Amniotic epithelial cell (primary cell): ENCODE measurements at places on chromosomes 5 and 9.

- peak; percentile 81 for DNase-seq
These were observed 57.6 kb downstream of the TMOD1 start for GRCh38 chr9:97559111-97559514.

GRCh38 chr9:124443625-124444024 is 6.6 kb upstream of the ADGRD2 start:
- DNase-seq, result no peak

DNA sequence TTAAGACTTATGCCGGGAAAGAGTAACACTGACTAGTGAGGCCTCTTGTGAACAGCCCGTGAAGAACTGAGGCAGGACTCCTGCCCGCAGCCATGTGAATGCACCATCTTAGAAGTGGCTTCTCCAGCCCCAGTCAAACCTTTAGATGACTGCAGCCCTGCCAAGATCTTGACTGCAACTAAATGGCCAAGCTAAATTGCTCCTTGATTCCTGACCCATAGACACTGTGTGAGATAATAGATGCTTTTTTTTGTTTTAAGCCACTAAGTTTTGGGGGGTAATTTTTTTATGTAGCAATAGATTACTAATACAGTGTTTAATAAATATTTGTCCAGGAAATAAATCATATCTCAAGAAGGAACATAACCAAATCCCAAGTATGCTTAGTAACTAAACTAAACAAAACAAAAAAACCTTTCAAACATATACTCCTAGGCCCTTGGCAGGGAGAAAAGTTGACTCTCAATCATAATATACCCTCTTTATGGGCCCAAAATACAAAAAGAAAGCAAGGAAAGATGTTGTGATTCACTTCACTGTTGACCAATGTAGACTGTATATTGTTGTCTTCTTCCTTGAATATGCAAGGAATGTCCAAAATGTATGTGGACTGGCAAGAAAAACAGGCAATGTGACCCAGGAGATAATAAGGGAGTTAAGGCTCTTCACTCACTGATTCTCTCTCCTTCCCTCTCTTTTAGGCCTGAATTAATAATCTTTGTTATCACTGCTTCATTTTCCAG is 79.7 kb upstream of the ZNF366 start:
- DNase-seq, result peak; percentile 63

DNA sequence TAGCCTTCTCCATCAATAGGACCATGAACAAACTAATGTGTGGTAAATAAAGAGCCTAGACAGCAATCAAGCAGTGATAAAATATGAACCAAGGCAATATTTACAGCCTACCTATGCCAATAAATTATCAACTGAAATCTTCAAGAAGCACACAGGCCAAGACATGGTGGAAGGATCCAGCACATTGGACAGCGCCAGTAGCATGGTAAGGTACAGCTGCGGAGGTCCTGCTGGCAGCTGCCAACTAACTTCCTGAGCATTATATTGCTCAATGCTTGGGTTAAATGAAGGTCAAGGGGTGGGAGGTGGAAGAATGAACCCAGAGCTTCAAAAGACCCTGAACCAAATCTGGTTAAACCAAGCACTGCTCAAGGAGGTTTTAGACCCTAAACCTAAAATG is 16.5 kb upstream of the SPDL1 start:
- DNase-seq, result peak; percentile 60

GRCh38 chr9:8899511-8899910 is 1099.9 kb upstream of the DMAC1 start:
- no peak for DNase-seq

- no peak for DNase-seq
These were observed 130.0 kb downstream of the MVB12B start for GRCh38 chr9:126456441-126457174.

GRCh38 chr9:87181670-87182069 is 234.4 kb upstream of the GAS1 start:
- no peak for DNase-seq

DNA sequence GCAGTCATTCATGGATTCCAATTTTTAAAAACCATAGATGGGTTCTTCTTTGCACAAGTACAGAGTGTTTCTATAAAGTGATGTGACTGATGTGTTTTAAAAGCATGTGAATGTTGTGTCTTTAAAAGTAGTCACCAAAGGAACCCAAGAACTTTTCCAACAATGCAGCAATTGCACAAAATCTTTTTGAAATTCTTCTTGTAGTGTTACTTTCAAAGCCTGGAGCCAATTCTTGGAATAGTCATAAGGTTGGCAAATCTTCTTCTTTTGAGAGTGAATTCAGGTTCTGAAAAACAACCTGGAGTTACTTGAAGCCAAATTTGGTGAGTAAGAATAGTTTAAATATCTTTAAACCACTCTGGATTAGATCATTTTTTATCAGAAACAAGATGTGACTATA is 10.5 kb downstream of the GRAMD2B start:
- DNase-seq, result peak; percentile 62

GRCh38 chr9:129242191-129242941 is 64.3 kb upstream of the IER5L start:
- no peak for DNase-seq

- DNase-seq, result no peak
These were observed 163.8 kb upstream of the SLC28A3 start for GRCh38 chr9:84504360-84504759.

- no peak for DNase-seq
These were observed 29.7 kb upstream of the CER1 start for GRCh38 chr9:14752271-14752670.

DNA sequence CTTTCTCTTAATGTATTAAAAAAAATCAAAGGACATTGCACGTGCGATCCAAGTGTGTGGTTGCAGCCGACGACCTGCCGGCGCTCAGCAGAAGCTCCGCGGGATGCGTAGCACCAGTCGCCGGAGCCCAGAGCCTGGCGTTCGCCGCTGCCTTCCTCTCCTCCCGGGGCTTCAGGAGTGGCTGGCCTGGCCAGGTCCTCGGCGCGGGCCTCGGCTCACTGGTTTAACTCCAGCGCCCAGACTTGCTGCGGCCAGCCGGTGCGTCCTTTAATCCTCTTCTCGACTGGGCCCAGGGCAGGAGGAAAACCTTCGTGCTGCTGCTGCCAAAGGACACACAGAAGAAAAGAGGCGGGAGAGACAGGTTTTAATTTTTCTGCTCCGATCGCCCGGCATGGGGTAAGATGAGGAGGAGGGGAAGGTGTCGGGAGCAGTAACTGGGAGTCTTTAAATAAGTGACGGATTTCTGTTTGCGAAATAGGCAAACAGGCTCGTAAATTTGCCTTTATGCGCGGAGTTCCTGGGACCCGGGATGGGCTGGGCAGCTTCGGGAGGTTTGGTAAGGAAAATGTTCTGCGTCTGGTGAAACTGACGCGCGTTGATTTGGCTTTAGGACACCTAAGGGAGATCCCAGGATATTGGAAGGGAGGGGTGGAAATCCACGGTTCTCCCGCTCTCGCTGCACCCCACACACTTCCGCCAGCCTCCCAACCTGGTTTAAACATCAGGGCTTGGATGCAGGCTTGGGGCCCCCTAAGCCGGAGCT is 2.3 kb downstream of the HAND1 start:
- DNase-seq, result no peak

GRCh38 chr5:109907731-109908130 is 218.0 kb downstream of the MAN2A1 start:
- DNase-seq, result peak; percentile 98

GRCh38 chr9:1332156-1332555 is 282.0 kb downstream of the DMRT2 start:
- DNase-seq, result peak; percentile 7

- peak; percentile 88 for DNase-seq
These were observed 96.8 kb downstream of the RAPGEF6 start for GRCh38 chr5:131538177-131538593.
